Esophagus squamous epithelium (tissue), 5 donors: ENCODE measurements at places on chromosomes 5 and 9.

DNA sequence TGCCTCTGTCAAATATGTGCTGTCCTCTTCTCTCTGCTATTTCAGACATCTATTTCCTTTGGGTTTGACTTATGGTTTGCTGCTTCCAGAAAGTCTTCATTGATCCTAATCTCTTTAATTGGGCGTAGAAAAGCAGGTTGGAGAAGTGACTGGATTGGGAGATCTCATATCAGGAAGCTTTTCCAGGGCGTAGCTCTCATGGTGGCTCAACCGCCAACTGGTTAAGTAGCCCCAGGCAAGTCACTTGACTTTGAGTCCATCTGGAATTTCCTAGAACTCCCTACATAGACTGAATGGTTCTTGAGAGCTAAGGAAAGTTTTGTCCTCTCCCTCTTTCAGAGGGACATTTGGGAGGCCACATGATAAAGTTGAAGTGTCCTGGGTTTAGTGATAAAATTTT lies 192.3 kb upstream of the GLRA1 start:
- no peak for DNase-seq

DNA sequence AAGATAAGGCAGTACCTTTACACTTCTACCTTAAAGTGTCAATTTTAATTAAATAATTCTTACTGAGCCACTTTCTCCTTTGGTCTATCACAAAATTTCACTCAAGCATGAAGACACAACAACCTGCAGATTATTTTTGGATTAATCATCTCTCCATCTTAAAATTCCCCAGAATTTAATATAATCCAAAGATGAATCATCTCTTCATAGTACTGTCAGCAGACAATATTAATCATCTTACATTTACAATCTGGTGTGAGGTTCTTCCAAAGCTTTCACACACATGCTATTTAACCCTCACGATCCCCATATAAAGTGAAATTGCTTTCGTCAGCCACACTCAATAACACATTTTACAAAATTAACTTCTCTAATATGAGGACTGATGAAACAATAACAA lies 43.0 kb downstream of the LHFPL2 start:
- no peak for DNase-seq

DNA sequence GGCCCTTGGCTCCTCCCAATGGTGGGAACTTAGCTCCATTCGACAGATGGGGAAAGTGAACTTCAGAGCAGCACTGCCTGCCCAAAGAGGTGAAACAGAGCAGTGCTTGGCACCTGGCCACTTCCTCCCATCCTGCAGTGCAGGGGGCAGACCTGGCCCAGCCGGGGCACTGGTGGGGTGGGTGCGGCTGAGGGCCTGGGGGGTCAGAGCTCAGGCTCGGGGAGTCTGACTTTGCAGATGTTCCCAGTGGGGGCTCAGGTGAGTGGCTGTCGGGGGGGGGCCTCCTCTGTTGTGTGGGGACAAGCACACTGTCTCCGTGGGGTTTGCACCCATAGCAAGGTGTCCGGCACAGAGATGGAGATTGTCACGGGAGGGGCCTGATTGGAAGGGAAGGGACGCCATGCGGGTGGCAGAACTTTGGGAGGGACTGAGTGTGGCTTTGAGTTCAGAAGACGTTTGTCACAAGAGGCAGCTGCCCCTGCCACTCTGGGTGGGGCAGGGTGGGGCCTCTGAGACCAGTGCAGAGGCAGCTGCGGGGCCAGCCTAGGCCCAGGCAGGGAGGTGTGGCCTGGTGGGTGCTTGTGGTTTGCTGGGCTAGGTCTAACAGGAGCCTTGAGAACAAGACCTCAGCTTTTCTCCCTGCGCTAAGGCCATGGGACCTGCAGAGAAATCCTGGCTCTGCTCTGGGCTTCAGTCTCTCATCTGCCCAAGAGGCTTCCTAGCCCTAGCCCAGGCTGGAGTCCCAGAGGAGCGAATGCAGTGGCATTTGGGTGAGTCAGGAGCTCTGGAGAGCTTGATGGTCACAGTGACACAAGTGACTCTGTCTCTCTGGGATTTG lies 2.5 kb downstream of the MYMK start:
- no peak for DNase-seq

DNA sequence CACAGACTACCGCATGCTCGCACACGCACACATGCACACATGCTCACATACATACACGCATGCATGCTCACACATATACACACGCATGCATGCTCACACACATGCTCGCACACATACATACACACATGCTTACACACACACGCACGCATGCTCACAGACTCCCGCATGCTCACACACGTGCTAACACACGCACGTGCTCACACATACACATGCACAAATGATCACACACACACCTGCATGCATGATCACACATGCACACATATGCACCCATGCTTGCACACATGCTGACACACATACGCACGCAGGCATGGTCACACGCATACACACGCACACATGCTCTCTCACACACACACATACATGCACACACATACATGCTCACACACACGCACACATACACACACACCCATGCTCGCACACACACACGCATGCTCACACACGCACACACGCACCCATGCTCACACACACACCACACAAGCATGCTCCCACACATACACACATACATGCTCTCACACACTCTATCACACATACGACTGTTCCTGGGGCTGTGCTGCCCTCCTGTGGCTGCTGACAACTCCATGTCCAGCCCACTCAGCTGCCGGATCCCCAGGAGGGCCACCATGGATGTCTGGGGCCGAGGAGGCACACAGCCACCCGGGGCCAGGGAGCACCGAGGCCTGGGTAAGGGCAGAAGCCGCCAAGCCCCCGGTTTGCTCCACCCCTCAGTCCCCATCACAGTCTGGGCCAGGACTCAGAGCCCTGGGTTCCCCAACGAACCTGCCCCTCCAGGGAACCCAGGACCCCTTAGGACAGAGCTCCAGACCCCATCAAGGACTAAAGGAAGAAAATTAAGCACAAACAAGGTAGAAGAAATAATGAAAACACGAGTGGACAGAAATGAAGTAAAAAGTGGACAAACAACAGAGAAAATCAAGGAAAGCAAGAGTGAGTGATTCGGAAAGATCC lies 31.4 kb upstream of the EGFL7 start:
- DNase-seq: no peak

DNA sequence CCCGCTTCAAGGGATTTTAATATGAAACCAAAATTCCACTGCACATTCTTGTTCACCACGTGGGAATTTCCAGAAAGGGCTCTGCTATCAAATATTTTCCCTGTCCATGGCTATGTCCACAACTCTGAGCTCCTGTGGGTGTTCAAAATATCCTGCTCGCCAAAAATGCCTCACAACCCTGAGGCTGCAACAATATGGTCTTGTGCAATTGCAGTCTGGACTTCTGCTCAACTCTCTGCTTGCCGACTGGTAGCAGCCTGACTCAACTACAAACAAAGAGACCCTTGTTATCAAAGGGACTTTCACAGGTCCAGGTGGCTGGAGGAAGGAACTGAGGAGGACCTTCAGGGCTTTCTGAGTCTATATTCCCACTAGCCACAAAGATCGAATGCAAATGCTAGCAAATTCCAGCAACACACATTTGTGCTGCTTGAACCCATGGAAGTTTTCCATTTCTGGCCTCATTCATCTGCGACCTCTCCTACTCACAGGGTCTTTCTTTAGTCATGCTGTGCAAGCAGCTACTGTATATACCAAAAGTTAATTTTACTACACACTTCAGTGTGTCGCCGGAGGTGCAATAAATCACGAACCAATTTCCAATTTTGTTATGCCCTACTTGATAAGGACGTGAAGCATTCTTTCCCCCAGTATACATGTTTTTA lies 169.2 kb upstream of the SLC30A5 start:
- no peak for DNase-seq

GRCh38 chr5:177369645-177370440 lies 12.1 kb downstream of the RGS14 start:
- no peak for DNase-seq

DNA sequence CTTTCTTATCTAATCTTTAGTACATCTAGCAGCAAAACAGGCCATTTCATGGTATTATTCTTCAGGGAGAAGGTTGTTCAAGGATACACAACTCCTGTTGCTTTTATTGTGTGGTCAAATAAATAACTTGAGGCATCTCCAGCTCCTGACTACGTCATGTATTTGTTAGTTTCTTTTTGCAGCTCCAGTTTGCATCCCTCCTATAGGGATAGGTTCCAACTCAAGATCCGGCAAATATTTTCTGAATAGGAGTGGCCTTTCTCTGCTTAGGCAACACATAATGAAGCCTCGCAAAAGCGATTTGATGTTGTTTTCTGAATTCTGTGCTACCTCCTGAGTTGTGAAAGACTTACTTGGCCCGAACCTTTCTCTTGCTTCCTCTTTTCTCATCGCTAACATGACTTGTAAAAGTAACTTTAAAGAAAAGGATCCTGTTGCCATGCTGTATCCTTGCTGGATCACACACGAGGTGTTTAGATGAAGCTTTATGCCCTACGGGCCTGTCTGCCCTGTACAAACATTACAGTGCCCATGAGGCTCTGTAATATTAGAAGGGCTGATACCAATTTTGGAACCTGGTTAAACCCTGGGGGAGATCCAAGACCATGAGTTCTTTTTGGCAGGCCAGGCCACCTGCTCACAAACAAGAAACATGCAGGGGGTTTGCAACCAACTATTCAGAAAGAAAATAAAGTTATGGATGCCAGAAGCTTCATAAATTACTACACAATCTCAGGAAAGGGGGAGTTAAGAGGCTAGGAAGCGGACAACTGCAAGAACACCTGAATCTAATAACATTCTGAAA lies 149.8 kb upstream of the FGF10 start:
- no peak for DNase-seq

GRCh38 chr5:1507457-1507856 lies 16.3 kb downstream of the LPCAT1 start:
- DNase-seq: no peak
